ENCODE measurements at places on chromosomes 11 and 22. TPM values are rescaled to one million over a fixed set of nuclear protein-coding genes. Genes with fewer than 3 reads are reported as not detected.

DNA sequence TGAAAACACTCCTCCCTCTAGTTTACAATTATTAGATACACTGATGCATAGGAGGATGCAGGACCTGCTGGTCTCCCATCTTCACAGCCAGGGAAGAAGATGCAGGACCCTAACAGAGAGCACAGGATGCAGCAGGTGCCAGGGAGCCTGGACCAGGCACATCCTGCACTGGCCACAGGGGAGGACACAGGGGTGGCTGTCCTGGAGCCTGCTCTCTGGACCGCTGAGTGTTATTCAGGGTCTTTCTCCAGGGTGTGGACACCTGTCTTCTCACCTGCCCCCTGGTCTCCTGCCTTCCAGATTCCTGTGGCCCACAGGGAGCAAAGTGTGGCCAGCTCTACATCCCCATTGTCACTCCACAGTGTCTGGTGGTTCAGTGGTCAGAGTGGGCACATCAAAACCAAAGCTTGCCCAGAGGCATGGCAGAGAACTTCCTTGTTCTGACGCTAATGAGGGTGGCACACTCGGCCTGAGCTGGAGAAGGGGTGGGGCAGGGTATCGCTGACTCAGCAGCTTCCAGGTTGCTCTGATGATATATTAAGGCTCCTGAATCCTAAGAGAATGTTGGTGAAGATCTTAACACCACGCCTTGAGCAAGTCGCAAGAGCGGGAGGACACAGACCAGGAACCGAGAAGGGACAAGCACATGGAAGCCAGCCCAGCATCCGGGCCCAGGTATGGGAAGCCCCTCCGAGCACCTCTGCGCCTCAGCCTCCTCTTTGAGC, at the start of gene APOBEC3A:
Gene APOBEC3A (plus strand): TSS at position 564 of the 725 bp plus-strand sequence. CDS start 83 bp downstream, at position 647.
- ATAC-seq = no peak

DNA sequence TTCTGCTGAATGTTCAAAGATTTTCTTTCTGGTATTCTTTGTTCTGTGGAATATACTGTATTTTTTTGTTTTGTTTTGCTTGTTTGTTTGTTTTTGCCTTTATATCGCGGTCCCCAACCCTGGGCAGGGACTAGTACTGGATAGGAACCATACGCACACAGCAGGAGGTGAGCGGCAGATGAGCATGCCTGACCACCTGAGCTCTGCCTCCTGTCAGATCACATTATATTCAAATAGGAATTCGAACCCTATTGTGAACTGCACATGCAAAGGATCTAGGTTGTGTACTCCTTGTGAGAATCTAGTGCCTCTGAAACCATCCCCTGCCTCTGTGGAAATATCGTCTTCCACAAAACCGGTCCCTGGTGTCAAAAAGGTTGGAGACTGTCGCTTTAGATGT, 83.3 kb upstream of the ANO3 start:
- ATAC-seq = no peak

- no peak for ATAC-seq
Observed at GRCh38 chr11:112783945-112784322, 177.3 kb upstream of the NCAM1 start.

Gene MMP12
- total RNA-seq = not detected

- ATAC-seq = no peak
Observed at GRCh38 chr11:134856056-134856971, 444.3 kb upstream of the B3GAT1 start.

GRCh38 chr11:61089806-61090491, 12.3 kb upstream of the CD5 start:
- no peak for ATAC-seq

Gene UBQLNL
- total RNA-seq = 0.22 TPM

Gene CYTH4
- total RNA-seq = 2.7 TPM

DNA sequence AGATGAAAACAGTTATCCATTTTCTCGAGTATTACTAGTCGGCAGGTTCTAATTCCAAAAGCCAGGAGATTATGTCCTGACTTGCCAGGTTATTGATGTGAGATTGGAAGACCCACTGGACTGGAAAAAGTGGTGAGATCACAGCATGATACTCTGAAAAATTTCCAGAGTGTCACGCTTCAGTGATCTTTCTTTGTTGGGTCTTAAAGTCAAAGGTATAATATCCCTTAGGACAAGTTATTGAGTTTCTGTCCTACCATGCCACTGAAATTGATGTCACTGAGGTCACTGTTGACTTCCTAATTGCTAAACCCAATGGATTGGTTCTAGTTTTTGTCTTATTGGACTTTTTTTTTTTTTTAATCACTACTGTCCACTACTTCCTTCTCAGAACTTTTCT, 104.5 kb upstream of the GRAMD1B start:
- no peak for ATAC-seq

- ATAC-seq = no peak
Observed at GRCh38 chr11:61766353-61766841, 14.0 kb downstream of the MYRF start.

- no peak for ATAC-seq
Observed at GRCh38 chr11:9057888-9058287, 33.5 kb downstream of the SCUBE2 start.

Gene PATE2
- total RNA-seq = 0.49 TPM

DNA sequence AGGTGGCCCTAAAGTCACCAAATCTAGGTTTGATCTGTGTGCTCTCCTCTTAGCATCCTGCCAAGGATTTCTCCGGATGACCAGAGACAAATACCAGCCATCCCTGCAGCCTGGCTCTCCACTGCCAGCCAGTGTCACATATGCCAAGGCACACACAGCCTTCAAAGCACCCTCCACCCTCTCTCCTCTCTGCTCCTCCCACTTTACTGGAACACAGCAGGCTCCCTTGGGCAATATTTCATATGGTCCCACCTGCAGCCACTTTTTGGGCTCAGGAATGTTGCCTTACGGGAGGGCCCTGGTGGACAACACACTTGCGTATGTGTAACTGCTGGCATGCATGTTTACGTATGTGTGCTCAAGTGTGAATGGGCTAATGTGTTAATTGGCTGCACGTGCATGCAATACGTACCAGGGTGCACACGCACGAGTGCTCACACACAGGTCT, 183.9 kb downstream of the CEP164 start:
- no peak for ATAC-seq

DNA sequence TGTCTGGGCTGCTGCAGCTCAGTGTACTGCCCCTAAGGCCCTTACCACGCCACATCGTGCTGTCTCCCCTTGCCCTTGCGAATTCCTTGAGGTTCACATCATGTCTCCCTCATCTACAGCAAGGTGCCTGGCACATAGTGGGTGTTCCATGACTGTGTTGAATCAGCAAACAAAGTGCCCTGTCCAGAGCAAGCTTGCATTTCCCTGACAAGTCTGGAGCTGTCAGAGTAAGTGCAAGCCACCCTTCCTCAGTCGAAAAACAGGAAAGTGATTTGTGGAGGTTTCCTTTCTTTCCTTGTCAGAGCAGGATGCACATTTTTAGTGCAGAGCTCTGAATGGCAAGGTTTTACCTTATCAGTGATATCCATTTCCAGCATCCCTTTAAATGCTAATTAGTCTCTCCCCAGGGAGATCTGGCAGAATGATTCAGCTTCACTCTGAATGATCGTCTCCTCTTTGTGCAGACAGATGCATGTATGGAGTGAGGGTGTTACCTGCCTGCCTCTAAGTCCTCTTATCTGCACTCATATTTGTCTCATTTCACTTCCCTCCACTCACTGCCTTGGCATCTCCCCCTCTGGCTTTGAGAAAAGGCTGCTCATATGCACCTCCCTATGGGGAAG, 331.2 kb downstream of the TMEM135 start:
- ATAC-seq = peak; percentile 58

GRCh38 chr22:19663286-19663815, 51.0 kb upstream of the SEPTIN5 start:
- ATAC-seq = peak; percentile 56

- ATAC-seq = no peak
Observed at GRCh38 chr11:69187540-69188065, 31.9 kb downstream of the SMIM38 start.

DNA sequence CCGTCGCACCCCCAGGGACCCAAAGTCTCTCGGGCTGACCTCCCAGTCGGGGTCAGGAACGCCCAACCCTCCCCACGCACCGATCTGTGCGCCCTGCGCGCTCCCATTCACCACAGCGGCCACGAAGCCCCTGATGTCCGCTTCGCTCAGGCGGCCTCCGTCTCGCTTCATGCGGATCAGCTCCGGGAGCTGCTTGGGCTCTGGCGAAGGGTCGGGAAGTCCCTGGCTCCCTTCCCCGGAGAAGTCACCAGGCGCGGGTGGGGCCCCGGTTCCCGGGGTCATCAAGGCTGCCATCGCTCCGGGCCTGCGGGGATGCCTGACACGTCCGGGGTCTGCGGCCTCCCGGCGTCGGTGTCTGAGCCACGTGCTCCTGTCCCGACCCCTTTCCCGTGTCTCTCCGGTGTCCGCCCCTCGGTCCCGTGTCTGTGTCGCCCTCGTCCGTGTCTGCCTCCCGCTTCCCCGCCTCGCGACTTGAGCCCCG, 356 bp downstream of the TYMP start:
- ATAC-seq = no peak

Gene LDHAL6A
- 0.21 TPM for total RNA-seq

- peak; percentile 71 for ATAC-seq
Observed at GRCh38 chr22:37249986-37250385, 5.9 kb upstream of the RAC2 start.

DNA sequence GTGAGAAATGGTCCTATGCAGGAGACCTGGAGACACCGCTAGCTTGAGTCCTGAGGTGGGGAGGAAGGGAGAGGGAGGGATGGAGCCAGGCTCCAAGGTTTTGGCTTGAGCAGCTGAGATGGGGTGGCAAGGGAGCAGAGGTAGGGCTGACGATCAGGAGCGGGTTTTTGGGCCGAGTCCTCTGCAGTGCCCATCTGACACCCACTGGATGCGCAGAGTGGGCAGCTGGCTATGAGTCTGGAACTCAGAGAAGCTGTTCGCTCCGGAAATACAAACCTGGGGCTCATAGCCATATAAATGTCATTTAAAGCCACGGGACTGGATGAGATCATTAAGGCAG, 453 bp upstream of the MAFF start:
- ATAC-seq = no peak

DNA sequence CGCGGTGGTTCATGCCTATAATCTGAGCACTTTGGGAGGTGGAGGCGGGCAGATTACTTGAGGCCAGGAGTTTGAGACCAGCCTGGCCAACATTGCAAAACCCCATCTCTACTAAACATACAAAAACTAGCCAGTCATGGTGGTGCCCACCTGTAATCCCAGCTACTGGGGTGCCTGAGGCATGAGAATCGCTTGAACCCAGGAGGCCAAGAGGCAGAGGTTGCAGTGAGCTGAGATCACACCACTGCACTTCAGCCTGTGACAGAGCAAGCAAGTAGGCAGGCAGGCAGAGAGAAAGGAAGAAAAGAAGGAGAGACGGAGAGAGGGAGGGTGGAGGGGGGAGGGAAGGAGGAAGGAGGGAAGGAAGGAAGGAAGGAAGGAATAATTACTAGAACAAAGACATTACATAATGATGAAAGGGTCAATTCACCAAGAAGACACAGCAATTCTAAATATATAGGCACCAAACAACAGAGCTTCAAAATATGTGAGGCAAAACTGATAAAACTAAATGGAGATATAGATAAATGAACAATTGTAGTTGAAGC, 13.8 kb upstream of the CLDN5 start:
- no peak for ATAC-seq

GRCh38 chr11:20937826-20938225, 268.4 kb downstream of the NELL1 start:
- ATAC-seq = no peak

DNA sequence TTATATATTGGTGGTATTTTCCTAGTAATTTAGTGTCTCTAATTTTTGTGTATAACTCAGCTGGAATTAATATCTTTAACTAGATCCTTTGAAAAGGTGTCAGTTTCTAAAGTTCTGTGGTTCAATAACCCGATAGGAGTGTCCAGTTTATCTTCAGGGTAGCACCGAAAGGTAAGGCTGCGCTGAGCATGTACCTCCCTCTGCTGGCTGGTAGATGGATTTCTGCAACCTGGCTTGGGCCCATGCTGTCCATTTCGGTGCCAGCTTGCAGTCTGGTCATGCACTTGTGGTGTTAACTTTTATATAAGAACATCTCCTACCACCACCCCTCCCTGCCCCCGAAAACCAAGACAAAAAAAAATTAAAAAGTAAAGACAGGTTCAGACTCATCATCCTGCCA, 24.7 kb downstream of the EXT2 start:
- peak; percentile 26 for ATAC-seq

GRCh38 chr11:68053981-68054812, 15.4 kb downstream of the TCIRG1 start:
- no peak for ATAC-seq

DNA sequence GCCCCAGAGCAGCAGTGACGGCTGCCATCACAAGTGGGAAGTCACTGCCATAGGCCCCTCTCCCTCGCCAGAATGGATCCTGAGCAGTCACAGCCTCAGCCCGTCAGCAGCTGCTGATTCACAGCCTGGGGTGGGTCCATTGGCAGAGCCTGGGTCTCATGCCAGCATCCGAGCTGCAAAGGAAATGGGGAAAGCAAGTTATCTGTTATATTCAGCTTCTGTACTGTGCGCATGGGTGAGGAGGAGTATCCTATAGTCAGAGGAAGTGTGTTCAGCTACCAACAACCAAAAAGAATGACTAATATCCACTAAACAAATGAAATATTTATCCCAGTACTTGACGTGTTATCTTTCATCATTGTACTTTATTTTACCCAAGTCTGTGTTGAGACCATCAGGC, 119.7 kb downstream of the RCN1 start:
- ATAC-seq = no peak

Gene SPINDOC
- total RNA-seq = 32.1 TPM

DNA sequence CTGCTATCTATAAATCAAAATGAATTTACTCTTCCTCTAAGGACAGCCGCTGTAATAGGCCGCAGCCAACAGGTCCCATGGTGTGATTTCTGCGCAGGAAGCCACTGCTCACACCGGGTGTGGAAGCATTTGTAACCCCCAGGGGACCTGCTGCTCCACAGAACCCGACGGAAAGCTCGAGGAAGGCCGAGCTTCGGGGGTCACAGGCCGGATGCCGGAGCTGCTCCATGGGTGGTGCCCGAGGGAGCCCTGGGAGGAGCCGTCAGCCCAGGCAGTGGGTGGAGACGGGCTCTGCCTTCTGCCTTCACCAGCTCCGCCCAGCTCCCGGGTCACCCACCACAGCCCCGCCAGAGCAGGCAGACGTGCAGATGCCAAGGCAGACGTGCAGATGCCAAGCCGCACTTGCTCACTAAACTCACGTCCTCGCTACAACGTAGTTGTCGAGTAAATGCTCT, 63.5 kb downstream of the BRD1 start:
- ATAC-seq = peak; percentile 86

GRCh38 chr11:10358696-10359095, 53.8 kb downstream of the ADM start:
- ATAC-seq = no peak

GRCh38 chr11:134486106-134486505, 74.1 kb upstream of the B3GAT1 start:
- no peak for ATAC-seq
